SK-N-SH treated with all-trans-retinoic acid at 6 μM for 48 hours (cell line): ENCODE measurements at places on chromosomes 3 and 15.

GRCh38 chr3:66383998-66384745 is 116.7 kb downstream of the LRIG1 start:
- no peak for ATAC-seq

GRCh38 chr3:134318166-134318565 is 56.1 kb downstream of the AMOTL2 start:
- no peak for ATAC-seq

GRCh38 chr3:105806359-105806758 is 62.5 kb downstream of the CBLB start:
- ATAC-seq: peak; percentile 72

DNA sequence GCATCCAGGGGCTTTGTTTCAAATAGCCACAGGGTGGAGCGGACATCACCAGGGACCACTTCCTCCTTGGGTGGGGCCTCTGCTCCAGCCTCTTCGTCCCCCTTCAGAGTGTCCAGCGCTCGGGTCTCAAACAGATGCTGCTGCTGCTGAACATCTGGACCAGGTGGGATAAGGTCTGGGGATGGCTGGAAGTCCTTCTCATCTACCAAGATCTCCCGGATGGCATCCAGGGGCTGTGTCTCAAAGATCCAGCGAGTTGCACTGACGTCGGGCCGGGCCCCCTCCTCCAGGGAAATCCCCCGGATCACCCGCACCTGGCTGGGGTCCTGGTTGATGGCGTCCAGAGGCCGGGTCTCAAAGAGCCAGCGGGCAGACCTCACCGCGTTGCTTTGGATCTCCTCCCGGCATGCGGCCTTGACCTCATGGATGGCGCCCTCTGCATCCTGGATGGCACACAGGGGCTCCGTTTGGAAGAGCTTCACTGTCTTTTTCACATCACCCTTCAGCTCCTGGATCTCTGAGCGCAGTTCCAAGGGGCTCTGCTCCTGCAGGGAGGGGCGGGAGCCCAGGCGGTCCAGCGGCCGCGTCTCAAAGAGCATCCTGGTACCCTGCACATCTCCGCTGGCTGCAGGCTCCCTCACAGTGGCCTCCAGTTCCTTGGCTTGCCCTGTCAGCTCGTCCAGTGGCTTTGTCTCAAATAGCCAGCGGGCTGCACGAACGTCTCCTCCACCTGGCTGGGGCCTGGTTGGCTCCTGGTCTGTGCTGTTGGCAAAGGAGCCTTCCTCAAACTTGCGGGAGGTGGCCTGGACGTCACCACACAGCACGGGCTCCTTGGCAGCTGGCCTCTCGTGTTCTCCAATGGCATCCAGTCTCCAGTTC is 3.9 kb downstream of the XIRP1 start:
- no peak for ATAC-seq

GRCh38 chr3:65854606-65855304 is 184.0 kb downstream of the MAGI1 start:
- no peak for ATAC-seq

DNA sequence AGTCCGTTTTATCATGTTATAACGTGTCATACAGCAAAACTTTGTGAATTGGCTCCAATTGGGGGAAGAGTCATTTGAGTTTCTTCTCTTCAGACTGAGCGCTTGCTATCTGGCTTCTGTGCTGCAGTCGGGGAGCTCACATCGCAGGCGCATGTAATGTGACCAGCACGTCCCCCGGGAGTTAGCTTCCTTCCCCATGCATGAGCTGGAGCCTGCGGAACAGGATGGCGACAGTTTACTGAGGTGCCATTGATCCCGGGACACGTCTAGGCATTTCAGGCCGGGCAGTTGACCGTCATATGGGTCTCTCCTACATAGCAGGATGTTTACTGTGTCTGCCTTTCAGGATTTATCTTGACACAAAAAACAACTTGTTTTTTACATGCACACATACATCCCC is 44.8 kb downstream of the CMTM8 start:
- ATAC-seq: no peak

DNA sequence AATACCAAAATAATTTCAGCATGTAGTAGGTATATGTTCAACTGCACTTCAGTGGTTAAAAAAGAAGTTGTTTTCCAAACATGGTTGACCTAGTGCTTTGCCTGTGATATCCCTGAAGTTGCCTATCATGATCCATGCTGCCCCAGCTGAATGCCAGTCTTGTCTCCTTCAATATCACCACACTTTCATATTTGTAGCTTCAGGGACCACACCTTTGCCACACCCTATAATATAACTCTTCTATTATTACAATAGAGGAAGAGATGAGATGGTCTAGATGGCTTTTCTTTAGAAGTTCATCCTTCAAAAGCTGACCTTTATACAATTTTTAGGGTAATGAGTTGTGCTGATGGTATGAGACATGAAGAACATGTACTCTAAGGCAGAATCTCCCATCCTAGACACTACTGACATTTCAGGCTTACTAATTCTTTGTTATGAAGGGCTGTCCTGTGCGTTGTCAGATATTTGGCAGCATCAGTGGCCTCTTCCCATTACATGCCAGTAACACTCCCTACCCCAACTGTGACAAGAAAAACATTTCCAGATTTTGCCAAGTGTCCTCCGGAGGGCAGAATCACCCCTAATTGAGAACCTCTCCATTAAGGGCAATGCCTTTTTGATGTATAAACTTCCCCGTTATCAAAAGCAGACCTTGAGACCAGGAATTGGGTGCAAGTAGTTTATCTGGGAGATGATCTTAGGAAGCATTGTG is 76.2 kb upstream of the PLCL2 start:
- no peak for ATAC-seq

GRCh38 chr15:81037952-81038743 is 37.4 kb downstream of the TLNRD1 start:
- no peak for ATAC-seq

DNA sequence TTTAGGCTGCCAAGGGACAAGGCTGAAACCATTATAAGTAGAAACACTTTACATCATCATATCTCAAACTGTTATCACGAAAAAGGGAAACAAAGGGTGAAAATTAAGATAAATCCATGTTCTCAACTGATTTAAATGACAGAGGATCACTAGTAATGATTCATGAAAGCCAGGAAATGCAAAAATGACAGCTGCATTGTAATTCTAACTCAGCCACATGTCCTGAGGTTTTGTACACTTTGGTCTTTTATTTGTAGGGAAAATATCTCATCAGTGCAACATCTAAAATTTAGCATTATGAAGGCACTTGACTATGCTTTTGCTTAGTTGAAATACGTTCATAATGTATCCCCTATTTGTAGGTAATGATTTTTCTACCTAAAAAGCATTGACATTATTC is 379.7 kb downstream of the TIGIT start:
- no peak for ATAC-seq

DNA sequence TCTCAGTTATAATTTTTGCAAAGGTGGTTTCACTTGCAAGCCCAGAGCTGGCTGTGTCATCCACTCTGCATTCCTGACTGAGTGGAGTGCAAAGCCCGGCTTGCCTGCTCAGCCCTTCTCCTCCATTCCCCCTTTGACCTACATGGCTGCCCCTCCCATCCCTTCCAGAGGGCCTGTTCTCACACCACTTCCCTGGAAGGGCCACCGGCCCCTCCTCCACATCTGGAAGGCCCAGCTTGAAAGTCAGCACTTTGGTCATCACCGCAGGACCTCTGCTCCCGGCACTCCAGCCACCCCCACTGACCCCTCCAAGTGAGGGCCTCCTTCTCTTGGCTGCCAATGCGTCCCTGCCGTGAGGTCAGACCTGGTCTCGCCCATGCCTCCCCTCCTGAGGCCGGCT is 74.1 kb upstream of the RNF7 start:
- ATAC-seq: no peak

DNA sequence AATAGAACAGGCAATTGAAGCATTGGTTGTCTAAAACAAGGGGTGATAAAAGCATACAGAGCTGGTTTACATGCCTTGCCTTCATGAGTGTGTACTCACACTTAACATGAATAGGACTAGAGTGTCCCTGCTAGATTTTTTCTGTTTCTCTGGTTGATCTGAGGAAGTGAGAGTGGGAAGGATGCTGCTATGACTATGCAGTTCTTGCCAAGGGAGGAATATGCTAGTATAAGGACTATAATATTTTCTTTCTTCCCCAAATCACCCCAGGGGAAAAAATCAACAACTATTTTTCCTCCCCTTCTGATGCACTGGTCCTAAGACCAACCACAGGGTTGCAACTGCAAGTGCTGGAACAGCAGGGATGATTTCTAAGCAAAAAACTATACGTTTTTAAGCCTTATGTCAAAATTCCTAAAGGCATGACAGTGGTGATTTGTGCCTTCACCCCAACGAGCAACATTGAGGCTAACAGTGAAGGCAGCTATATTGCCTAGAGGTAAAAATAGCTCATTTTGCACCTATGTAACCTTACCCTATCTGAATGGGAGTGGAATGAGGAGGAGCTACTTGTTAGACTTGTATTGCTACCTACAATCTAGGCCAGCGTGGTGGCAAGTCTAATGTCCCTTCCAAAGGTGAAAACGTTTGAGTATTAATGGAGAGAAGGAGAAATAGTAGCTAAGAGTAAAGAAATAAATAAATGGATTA is 33.5 kb upstream of the USP8 start:
- no peak for ATAC-seq

GRCh38 chr3:184068344-184068743 is 15.5 kb downstream of the HTR3C start:
- no peak for ATAC-seq

DNA sequence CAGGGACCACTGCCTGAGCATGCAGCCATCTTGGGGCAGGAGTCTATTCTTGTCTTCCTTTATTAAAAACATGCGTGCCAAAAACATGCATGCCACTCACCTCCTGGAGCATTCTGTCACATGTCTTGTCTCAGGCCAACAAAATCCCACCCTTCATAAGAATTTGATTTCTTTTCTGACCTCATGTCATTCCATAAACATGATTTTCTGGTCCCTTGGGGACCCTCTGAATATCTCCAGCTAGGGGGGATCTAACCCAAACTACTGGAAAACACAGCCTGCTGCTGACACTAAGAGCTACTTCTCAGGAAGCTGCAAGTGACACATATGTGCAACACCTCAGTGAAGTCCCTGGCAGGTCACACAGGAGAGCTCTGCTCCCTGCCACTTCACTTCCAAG is 26.8 kb upstream of the NOX5 start:
- no peak for ATAC-seq

- ATAC-seq: no peak
These were observed 271.3 kb downstream of the TJP1 start for GRCh38 chr15:29550834-29551465.

DNA sequence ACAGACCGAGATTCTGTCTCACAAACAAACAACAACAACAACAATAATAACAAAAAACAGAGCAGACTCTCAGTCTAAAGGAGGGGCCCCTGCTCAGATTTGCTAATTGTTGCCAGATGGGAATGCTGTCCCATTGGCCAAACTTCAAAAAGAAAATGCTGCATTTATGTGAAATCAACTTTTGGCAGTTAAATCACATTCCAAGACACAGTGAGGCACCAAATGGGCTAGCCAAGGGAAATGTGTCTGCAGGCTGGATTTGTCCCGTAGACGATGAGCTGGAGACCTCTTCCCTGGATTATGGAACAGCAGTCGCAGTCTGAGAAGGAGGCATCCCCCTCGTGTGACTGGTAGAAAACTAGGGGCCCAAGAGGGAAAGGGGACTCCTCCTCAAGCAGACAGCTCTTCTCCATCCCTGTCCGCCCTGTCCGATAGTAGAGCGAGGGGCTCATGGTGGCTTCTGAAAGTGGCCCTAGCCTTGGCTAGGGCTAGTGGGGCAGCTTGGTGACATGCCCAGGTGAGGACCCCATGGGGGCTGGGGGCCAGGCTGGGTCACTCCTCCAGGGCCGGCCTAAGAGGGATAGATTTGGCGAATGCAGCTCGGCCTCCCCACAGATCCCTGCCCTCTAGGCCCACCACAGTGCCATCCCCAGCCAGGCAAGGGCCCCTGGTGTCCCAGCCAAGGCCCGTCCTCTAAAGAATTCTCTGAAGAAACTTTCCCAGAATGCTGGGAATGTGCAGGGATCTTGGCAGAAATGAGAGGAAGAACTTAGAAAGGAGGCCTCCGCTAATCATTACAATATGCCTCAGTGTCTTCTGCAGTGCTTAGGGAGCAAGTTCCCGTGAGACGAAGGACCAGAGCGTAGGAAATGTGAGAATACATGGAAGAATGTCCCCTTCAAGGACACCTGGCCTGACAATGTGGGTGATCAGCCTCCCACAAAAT is 2.0 kb downstream of the SLC22A14 start:
- ATAC-seq: peak; percentile 86

GRCh38 chr3:195070336-195070735 is 200.6 kb downstream of the XXYLT1 start:
- no peak for ATAC-seq

GRCh38 chr3:3744826-3745225 is 54.4 kb upstream of the LRRN1 start:
- ATAC-seq: no peak

- ATAC-seq: peak; percentile 60
These were observed 50.2 kb downstream of the PDHB start for GRCh38 chr3:58383476-58383875.

- no peak for ATAC-seq
These were observed 53.6 kb upstream of the AP4E1 start for GRCh38 chr15:50854601-50855490.

DNA sequence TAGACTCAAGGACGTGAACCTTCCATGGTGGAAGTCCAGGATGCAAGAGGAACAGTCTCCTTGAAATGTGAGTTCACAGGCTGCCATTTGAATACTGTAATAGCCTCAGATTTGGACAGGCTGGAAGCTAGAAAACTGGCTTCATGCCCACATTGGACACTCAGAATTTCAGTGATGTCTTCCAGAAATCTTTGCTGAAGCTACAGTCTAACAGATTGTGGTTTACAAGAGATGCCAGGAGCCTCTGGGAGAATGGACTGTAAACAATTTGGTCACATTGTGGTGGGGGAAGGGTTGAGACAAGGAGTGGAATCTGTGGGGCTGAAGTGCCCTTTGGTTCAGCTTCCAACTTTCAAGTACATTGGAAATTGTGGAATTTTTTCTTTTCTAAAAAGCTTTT is 252.0 kb upstream of the PROK2 start:
- ATAC-seq: no peak

DNA sequence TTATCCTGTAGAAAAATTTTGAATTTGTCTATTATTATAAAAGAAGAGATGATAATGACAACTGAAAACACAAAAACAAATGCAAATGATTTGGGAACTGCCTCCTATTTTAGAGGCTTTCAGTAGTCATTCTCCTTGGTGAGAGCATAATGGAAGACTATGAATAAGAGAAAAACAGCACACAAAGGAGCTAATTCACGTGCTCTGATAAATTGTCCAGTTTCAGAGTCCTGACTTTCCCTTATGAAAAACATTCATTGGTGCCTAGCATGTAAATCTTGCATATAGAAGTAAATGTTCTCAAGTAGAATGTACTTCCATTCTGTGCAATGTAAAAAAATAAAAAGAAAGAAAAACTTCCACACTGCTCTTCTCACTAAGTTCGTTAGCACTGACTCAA is 206.1 kb downstream of the IL5RA start:
- ATAC-seq: no peak

DNA sequence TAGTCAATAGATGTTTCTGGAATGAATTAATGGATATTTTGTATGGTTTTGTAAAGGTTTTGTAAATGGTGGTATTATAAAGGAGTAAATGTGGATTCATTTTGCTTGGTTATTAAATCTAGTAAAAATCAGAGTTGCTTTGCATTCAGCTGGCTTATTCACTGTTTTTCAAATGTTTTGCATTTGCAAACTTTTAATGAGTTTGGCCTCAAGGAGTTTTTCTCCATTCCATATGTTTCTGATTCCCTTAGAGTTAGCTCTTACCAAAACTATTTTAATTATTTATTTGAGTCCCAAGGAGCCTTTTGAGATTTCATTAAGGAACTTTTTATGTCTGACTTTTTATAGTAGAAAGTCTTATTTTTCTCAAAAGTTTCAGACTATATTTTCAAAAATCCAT is 992.2 kb downstream of the DIPK2A start:
- no peak for ATAC-seq
